Brain microvascular endothelial cell (primary cell): ENCODE measurements at places on chromosomes 12 and 14.
A peak's percentile ranks its signal among the peaks of the same experiment; 100 is the strongest.

- DNase-seq: no peak
These were observed 22.2 kb downstream of the RTRAF start for GRCh38 chr14:52011523-52011922.

DNA sequence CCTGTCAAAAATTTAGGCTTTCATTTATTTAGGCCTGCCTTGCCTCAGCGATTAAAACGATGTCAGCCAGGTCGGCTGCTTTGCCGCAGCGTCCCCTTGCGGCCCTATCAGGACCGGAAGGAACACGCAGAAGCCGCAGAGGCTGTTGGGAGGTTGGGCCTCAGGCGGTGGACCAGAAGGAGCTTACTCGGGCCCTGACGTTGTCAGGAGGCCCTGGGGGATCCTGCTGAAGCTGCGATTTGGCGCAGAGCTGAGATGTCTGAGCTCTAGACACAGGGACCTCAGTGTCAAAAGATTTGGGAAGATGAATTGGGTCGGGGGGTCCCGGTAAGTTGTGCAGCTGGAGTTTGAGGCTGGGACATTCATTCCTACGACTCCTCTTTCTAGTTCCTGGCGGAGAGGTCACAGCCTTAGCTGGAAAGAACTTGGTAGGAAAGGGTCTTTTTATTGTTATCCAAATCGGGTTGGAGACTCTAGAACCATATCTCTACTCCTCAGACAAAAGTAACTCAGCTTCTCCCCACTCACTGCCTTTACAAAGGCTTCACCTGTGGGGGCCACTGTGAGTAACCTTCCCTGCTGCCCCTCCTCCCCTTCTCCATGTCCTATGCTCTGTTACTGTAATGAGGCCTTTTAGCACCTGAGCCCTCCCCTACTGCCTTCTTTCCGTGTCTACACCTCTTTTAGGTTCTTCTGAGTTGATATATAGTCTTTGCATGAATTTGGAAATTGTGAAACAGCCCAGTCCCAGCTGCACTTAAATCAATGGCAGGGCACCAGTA, 6.6 kb upstream of the ABCD2 start:
- DNase-seq: no peak

- no peak for DNase-seq
These were observed 342.5 kb downstream of the MDGA2 start for GRCh38 chr14:47332939-47333338.

- no peak for DNase-seq
These were observed 416.6 kb downstream of the ZFP36L1 start for GRCh38 chr14:68376067-68376779.

DNA sequence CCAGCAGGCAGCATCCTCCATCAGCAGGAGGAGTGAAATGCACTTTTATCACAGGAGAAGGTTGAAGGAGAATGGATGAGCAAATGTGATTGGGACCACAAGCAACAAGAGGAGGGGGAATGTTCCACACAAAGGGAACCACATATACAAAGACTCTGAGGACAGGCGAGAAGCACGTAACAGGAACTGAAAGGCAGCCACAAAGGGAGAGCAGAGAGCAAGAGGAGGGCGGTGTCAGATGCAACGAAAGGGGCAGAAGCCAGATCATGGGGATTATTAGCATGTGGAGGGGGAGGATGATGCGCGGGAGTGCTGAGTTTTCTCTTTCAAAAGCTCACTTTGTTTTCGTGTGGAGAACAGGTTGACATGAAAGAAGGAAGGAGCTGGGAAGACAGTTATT, 241.1 kb downstream of the SPTSSA start:
- no peak for DNase-seq

- DNase-seq: no peak
These were observed 435.2 kb upstream of the DCN start for GRCh38 chr12:91617818-91618217.

DNA sequence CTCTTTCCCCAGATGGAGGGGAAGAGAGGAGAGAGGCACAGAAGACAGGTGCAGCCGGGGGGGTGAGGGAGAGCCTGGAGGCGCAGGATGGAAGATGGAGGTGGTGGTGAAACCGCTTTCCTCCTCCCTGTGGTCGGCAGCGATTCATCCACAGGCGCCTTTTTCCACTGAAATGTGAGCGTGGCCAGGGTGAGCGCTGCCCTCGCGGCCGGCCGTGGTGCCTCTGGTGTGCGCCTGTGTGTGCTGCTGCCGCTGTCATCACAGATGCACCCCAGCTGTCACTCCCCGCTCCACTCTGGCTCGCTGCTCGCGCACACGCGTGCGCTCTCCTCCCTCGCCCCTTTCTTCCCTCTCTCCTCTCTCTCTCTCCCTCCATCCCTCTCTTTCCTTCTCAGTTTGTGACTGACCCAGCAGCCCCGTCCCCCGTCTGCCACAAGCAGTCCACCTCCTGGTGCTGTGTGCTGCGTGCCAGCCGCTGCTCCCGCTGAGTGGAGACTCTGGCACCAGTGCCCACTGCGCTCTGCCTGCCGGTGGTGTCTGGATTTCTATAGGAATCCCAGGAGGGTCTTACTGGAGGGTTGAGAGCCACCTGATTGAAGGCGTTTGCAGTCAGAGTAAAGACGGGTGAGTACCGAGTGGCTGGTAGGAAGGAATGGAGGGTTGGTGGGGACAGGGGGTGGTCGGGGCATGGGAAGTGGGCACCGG, at the start of gene LRTM2:
Gene LRTM2 (plus strand): TSS at position 375 of the 705 bp plus-strand sequence. CDS start 7,584 bp downstream, outside the sequence.
- DNase-seq: no peak

GRCh38 chr14:94689985-94690400, 77.8 kb downstream of the SERPINA3 start:
- DNase-seq: no peak

DNA sequence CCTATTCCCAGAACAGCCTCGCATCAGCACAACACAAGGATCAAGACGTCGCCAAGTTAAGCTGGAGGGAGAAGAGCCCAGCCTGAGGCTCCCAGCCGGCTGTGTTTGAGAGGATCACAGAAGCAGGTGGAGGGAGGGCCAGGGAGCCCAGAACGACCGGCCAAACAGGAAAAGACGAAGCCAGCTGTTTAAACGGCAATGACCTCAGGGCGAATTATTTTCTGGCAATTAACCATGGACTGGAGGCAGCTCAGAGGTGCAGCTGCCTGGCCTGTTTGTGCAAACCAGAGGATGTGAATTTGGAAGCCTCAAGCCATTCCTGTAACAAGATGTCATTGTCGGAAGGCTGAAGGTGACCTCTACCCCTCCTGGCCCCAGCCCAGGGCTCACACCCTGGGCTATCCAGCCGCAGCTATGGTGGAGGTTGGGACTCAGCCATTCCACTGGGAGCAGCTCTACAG, 175.8 kb upstream of the PRMT8 start:
- DNase-seq: no peak

DNA sequence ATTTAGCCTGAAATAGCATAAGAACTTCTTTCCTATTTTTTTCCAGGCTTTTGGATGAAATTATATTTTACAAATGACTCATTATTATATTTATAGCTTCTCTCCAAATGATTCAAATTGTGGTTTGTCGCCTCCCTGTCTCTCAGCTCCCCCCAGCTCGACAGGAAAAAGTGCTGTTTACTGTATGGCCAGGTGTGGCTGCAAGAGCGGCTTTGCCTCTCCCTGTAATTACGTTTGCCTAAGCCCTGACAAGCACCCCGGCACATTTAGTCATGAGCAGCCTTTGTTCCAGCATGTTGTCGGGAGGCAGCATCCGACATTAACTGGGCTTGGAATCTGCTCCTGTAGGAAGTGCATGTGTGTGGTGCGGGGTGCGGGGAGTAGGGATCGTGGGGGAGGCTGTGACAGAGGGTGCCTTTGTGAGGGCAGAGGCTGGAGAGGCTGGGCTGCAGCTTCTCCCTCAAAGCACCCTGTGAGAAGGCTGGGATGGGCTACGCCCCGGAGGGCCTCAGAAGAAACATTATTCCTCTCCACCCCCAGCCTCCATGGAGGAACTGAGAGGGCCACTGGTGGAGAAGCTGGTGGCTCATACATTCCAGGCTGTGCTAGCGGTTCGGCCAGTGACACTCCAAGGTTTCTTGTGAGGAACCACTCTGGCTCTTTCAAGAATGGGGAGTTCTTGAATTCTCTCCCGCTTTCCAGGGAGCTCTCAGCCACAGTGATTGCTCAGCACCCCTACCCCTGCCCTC, 42.1 kb upstream of the CTDSP2 start:
- peak; percentile 30 for DNase-seq

DNA sequence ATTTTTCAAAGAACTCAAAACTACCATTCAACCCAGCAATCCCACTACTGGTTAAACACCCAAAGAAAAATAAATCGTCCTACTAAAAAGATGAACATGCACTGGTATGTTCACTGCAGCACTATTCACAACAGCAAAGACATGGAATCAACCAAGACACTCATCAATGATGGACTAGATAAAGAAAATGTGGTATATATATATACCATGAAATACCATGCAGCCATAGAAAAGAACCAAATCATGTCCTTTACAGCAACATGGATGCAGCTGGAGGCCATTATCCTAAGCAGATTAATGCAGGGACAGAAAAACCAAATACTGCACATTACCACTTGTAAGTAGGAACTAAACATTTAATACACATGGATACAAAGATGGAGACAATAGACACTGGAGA, 3.8 kb upstream of the ANO6 start:
- DNase-seq: no peak

- DNase-seq: no peak
These were observed 2.5 kb upstream of the RNASE13 start for GRCh38 chr14:21037156-21037555.

GRCh38 chr14:104624939-104625338, 20.4 kb upstream of the TMEM179 start:
- no peak for DNase-seq

DNA sequence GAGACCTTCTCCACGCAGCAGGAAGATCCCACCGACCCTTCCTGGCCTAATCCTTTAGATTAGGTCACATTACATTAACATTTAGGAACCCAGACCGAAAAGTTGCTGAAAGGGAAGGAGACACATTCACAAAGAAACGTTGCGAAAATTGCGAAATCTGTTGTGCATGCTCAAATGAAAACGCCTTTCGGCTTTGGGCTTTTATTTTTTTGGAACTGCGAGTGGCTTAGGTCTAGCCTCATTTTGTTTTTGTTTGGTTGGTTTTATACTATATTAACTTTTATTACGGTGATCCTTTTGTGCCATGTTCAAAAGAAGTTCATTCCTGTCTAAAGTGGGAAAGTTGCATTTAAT, 1.5 kb downstream of the MYF6 start:
- DNase-seq: no peak

DNA sequence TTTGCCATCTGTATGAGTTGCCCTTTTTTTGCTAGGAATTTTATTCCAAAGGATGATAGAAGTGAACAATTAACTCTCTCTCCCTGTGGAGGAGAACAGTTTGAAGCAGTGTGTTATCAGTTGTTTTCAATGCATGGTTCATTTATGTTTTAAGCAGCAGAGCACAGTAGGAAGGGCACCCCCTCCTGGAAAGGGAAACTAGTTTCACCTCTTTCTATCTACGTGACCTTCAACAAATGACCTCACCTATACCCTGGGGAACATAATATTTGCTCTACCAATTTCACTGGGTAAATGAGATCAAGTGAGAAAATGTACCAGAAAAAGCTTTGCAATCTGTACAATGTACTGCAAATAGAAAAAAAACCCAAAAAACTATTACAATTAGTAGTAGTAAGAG, 5.4 kb upstream of the DCP1B start:
- DNase-seq: no peak
